ENCODE measurements at places on chromosomes 2 and 18.

GRCh38 chr2:86453836-86454235, 12.7 kb downstream of the KDM3A start:
- no peak for DNase-seq

- no peak for DNase-seq
Measured at GRCh38 chr2:232543491-232543890, 4.0 kb downstream of the CHRNG start.

DNA sequence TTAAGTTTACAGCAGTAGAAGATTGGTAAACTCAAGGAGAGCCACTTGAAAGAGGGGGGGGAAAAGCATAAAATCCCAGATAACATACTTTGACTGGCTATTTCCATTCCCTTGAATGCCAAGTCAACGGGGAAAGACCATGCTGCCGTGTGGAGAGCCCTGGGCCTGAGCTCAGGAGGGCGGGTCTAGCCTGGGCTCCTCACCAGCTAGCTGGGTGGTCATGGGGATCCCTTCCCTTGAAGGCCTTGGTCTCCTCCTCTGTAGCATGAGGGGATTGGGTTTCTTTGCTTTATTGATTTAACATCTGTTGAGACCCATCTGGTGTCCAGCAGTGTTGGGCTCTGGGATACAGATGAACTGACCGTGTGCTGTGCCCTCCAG, 35.0 kb downstream of the TEX51 start:
- DNase-seq, result no peak

GRCh38 chr2:70596293-70596692, 42.7 kb upstream of the TGFA start:
- DNase-seq, result no peak

GRCh38 chr2:44838116-44838790, 103.2 kb upstream of the SIX3 start:
- no peak for DNase-seq

DNA sequence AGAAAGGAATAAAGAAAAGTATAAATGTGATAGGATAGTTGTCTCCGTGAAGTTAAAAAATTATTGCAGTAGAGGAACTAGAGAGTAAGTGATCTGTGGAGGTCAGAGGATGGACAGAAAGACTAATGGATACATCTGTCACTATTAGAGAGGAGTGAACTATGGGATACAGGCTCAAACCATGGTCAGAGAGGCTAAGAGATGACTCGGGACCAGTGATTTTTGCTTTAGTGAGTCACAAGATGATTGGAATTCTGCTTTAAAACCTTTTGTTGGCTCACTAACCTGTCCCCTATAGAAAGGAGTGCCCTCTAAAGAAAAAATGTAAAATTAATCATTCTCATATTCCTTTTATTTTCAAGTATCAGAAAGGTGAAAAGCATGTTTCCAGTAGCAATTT, 30.3 kb downstream of the ALMS1 start:
- no peak for DNase-seq

DNA sequence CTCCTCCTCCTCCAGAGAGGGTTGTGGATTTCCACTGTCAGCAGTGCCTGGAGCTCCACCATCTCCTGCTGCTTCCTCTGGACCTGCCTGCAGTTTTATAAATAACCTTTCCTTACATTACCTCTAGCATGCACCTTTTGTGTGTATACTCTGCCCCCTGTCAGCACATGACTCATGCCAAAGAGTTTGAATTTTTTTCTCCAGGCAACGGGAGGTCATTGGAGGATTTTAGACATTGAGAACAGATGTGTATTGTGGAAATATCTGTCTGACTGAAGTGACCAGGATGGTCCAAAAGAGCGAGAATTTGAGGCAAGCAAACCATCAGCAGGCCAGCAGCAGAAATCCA, 31.7 kb downstream of the IL37 start:
- no peak for DNase-seq

- DNase-seq, result no peak
Measured at GRCh38 chr2:158725441-158725891, 69.7 kb upstream of the DAPL1 start.

DNA sequence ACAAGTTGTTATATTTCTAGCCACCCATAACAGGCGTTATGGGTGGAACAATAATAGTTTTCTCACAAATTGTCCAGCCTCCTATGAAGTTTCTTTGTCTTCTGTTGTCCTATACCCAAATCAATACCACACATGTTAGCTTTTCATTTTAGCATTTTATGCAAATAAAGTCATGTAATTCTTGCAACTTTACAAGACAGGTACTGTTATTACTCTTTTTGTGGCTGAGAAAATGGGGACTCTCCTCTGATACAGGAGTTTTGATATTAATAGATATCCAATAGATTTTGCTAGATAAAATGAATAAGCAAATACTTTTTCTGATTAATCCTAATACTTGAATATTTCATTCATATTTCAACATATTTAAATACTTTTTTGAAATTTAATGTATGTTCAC, 151.0 kb downstream of the PMAIP1 start:
- no peak for DNase-seq

DNA sequence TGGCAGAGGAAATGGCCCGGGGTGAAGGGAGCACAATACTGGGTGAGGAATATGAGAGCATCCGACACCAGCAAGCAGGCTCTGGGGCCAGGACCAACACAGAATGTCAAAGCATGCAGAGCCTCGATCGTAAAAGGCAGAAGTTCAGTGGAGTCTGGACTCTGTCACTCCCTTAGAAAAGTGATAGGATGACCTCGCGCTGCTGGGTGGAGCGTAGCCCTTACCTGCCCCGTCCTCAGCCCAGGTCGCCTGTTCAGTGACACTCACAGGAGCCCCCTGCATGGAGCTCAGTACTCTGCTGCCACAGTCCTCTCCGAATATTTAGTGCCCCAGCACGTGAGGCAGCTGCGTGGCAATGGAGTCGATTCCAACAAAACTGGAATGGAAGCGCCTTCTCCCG, 236.7 kb upstream of the MYT1L start:
- no peak for DNase-seq

DNA sequence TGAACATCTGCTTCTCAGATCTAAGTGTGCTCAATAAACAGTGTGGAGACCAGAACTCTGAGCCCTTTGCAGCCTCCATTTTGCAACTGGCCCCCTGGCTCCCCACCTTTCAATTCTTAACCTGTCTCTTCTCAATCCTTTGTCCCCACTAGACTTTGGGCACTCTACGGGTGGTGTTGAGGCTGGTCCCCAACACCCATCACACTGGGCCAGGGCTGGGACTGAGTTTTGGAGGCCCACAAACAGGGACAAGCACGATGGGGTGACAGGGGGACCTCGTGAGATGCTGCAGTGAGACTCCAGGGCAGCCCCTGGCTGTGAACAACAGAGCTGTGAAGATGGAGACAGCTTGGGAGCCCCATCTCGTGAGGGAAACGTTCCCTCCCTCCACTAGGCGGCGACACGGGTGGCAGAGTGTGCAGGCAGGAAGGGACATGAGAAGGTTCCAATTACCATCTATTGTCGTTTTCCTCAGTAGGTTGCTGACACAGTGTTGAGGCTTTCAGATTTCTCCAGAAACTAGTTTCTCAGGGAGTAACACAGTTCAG, 1.2 kb downstream of the ANKMY1 start:
- DNase-seq, result no peak

GRCh38 chr2:240989451-240990265, 8.8 kb upstream of the SNED1 start:
- DNase-seq, result no peak

DNA sequence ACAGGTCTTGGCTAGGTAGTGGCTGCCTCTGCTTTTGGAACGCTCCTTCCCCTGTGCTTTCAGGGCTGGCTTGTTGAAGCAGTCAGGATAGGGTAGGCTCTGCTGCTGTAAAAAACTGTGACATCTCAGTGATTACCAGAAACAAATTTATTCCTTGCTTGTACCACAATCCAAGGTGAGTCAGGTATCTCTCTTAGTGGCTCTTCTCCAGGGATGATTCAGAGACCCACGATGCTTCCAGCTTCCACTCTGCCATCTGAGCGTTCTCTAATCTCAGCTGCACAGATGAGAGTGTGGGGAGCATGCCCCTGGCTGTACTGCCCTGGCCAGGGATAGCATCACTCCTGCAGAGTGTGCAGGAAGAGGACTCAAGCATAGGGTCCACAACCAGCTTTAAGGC, 174.9 kb downstream of the VAPA start:
- DNase-seq, result no peak

GRCh38 chr18:78768656-78769501, 210.7 kb upstream of the SALL3 start:
- DNase-seq, result no peak

DNA sequence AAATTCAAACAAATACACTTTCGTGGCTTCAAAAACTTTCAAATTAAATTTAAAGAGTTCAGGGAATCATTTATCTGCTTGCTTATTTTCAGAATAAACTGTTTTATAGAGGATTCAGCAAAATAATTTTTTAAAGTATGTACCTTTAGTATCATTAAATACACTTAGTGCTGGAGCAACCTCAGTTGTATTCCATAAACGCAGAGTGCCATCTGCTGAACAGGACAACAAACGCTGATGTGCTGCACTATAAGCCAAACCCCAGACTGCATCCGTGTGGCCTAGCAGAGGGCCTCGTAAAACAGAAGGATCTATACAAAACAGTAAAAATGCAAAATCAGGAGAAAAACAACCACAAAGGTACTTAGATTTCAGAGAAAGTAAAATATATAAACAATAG, 108.6 kb downstream of the STRN start:
- DNase-seq, result no peak

DNA sequence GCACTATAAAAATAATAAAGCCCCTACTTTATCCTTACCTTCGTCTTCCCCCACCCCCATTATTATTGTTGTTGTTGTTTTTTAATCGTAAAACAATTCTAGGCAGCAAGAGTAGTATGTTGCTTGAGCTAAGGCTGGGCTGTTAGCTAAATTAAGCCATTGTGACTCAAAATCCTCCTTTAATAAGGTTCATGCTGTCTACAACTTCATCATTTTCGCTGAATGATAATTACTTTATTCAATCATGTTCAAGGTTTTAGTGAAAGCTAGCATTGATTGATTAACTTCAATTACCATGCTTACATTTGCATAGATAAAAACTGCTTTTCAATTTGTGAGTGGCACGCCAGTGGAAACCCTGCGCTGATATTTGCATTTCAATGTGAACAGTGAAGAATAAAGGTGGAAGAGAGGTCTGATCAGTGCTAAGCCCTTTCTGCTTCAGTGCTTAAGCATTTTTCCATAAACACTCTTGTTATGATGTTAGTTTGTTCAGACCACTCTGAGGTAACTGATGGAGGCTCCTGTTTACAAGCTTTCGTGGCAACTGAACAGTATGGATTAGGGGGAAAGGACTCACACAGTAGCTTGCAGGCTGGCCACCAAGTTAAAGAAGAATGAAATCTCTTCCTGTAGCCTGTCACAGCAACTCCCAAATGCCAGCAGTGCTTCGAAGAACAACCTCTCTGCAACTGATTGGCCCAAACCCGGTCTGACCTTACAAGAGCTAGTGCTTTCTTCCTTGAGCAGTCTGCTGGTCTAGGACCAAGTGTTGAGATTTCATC, 156.8 kb downstream of the GPD2 start:
- DNase-seq, result no peak

GRCh38 chr2:112979731-112980130, 1.9 kb downstream of the IL36G start:
- DNase-seq, result no peak

DNA sequence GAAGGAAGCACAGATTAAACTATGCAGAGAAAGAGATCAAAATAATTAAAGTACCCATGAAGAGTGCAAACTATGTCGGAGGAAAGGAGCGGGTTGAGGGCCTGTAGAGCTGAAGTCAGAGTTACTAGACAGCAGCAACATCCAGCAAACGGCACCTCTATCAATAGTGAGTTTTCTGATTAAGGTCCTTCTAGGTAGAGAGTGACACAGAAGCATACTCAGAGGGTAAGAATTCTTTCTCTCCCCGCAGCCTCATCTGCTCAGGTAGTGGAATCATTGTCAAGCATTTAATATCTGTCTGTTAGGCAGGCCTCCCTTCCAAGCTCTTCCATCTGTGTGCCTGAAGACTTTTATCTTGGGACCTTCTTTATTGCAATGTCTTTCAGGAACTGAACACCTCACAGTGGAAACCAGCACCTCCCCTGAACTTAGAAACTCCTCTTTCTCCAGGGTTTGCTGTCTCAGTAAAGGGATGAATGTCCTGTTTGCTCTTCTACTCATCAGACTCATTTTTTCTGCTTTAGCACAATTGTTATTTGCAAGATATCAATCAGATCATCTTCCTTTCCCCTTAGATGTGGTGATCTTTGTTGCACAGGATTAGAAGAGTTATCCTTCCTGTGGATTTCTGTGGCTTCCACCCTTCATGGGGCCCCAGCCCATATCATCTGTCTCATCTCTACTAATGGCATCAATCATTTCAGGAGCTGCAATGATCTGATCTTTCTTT, 28.8 kb downstream of the SP140 start:
- no peak for DNase-seq

DNA sequence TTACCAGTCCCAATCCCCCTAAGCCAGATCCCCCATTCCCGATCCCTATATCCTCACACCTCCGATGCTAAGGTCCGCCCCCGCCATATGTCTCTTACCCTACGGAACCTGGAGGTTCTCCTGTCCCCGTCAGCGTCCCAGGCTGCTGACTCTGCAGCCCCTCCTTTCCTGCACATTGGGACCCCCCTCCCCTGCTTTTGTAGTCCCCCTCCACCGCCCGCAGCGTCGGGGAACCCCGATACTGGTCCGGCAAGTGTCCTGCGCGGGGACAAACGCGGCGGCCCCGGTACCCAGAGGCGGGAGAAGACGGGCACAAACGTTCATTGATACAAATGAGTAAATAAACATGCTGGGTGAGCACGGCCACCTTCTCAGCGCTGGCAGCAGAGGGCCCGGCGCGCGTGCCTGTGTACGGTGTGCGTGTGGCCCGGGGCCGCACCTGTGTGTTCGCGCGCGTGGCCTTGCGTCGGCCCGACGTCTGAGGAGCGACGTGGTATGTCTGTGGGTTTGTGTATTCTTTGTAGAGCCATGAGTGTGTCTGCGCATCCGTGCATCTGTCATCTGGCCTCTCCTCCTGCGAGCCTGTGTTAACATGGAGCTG, 2.0 kb upstream of the CYP26B1 start:
- DNase-seq, result no peak

DNA sequence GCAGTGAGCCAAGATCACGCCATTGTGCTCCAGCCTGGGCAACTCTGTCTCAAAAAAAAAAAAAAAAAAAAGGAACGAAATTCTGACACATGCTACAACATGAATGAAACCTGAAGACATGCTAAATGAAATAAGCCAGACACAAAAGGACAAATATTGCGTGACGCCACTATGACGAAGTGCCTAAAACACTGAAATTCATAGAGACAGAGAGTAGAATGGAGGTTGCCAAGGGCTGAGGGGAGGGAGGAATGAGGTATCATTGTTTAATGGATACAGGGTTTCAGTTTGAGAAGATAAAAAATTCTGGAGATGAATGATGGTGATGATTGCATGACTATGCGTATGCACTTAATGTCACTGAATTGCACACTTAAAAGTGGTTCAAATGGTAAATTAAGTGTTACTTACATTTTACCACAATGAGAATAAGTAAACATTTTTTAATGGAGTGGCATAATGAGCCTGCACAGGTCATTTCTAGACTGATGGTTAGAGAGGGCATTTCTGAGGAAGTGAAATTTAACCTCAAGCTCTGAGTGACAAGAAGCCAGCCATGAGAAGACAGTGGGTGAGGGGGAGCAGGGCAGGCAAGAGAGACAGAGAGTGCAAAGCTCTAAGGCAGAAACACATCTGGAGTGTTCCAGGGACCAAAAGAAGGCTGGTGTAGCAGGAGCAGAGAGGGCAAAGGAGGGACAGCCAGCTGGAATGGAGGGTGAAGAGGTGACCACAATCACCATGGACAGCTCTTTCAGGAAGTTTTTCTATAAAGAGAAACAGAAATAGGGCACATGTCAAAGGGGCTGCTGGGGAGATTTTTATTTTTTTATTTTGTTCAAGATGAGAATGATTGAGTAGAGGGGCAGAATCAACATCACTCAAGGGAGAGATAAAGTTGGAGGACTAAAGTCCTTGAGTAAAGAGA, 20.6 kb upstream of the EXOC6B start:
- DNase-seq, result no peak

All from esophagus squamous epithelium (tissue), 5 donors.